T-helper 9 cell (primary cell): ENCODE measurements at places on chromosomes 11 and 22.

- no peak for DNase-seq
Measured at GRCh38 chr11:105935791-105936190, 86.2 kb downstream of the MSANTD4 start.

DNA sequence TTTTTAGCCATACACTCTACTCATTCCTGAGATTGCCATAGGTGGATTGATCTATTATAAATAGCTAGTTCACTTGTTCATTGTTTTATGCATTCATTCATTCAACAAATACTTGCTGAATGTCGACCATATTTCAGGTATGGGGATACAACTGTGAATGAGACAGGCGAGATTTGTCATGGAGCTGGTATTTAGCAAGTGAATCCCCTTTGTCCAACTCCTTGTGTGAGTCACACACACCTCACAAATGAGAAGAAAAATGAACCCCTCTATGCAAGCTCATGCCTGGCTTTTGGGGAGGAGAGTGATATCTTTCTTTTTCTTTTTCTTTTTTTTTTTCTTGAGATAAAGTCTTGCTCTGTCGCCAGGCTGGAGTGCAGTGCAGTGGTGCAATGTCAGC is 1.8 kb upstream of the AMPD3 start:
- no peak for DNase-seq

DNA sequence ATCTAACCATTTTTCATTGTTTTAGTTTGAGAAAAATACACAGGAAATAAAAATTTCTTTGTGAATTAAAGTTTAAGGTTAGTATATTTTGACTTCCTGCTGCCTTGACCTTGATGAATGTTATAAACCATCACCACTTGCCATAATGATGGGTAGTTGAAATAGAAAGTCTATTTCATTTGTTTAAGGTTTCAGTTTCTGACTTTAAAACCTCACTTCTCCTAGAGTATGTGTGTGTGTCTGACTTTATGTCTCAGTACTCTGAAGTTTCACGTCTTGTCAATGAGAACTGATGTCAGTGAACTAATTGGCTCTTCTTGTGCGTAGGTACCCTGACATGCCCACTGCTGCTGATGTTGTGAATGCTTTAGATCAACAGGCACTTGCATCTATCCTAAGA is 188.2 kb downstream of the METTL15 start:
- DNase-seq, result no peak

GRCh38 chr11:26580929-26581328 is 8.9 kb upstream of the MUC15 start:
- no peak for DNase-seq

- no peak for DNase-seq
Measured at GRCh38 chr11:94224078-94224477, 80.3 kb upstream of the IZUMO1R start.

GRCh38 chr11:118406599-118407166 is 5.3 kb downstream of the ATP5MG start:
- no peak for DNase-seq

- DNase-seq, result no peak
Measured at GRCh38 chr11:96960476-96960875, 570.7 kb downstream of the JRKL start.

- DNase-seq, result no peak
Measured at GRCh38 chr22:24580276-24580675, 12.6 kb downstream of the LRRC75B start.
